CD4-positive, alpha-beta memory T cell (primary cell): ENCODE measurements at places on chromosomes 4 and X. TPM values are rescaled to one million over a fixed set of nuclear protein-coding genes. Genes with fewer than 3 reads are reported as not detected.

GRCh38 chrX:140360924-140361323 lies 143.9 kb downstream of the SOX3 start:
- DNase-seq = no peak
- no peak overlapping the region for H3K4me3 ChIP-seq
- no peaks in the 10 kb centered on the region for H3K36me3 ChIP-seq

- peaks cover 12% of the 10 kb centered on the region for H3K36me3 ChIP-seq
- H3K4me1 ChIP-seq = peaks cover 28% of the 10 kb centered on the region
- DNase-seq = no peak
- no peaks in the 10 kb centered on the region for H3K27me3 ChIP-seq
- no peak overlapping the region for H3K4me3 ChIP-seq
Measured at GRCh38 chr4:675980-676870, 1.9 kb downstream of the MYL5 start.

GRCh38 chrX:97366237-97366636 lies 482.5 kb downstream of the RPA4 start:
- no peak overlapping the region for H3K27ac ChIP-seq
- H3K36me3 ChIP-seq = no peaks in the 10 kb centered on the region
- H3K4me1 ChIP-seq = no peaks in the 10 kb centered on the region

- H3K4me1 ChIP-seq = no peaks in the 10 kb centered on the region
- no peak overlapping the region for H3K27ac ChIP-seq
- H3K27me3 ChIP-seq = no peaks in the 10 kb centered on the region
- H3K36me3 ChIP-seq = no peaks in the 10 kb centered on the region
- no peak for DNase-seq
- no peak overlapping the region for H3K4me3 ChIP-seq
Measured at GRCh38 chr4:78565971-78566372, 14.4 kb downstream of the ANXA3 start.

DNA sequence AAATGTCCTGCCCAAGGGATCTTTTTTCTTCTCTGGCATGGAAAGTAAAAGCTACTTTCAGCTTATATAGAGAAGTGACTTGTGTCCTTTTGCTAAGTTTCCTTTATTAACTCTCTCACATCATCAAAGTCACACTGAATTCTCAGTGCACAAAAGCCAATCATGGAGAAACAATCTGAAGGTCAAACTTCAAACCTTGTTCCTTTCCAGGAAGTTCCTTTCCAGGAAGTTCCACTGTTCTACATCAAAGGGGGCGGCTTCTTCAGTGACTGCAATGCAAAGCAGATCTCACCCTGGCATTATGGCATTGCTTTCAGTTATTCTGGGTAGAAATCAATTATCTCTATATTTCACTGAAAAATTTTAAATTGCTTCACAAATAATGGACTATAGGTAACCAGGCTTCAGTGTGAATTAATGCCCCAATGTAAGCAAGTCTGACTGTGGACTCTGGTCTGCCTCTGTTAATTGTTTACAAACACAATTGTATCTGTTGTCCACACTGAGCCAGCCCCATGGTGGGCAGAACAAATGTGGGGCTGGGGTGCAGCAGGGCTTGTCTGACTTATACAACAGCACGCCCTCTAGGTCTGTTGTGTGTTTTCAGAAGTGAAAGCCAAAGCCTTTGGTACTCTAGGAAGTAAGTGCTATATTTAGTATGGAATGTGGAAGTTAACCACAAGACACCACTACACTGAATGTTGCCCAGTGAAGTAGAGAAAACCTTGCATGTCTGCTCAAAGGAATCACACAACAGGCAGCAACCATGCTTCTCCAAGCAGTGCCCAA lies 98.8 kb downstream of the CDS1 start:
- no peaks in the 10 kb centered on the region for H3K36me3 ChIP-seq
- no peak overlapping the region for H3K27ac ChIP-seq
- no peaks in the 10 kb centered on the region for H3K27me3 ChIP-seq
- H3K4me3 ChIP-seq = no peak overlapping the region
- no peaks in the 10 kb centered on the region for H3K4me1 ChIP-seq
- DNase-seq = no peak

- peaks cover 36% of the 10 kb centered on the region for H3K36me3 ChIP-seq
- H3K27me3 ChIP-seq = no peaks in the 10 kb centered on the region
- H3K27ac ChIP-seq = no peak overlapping the region
- no peaks in the 10 kb centered on the region for H3K4me1 ChIP-seq
- no peak for DNase-seq
Measured at GRCh38 chr4:2893772-2894171, 50.1 kb downstream of the ADD1 start.

DNA sequence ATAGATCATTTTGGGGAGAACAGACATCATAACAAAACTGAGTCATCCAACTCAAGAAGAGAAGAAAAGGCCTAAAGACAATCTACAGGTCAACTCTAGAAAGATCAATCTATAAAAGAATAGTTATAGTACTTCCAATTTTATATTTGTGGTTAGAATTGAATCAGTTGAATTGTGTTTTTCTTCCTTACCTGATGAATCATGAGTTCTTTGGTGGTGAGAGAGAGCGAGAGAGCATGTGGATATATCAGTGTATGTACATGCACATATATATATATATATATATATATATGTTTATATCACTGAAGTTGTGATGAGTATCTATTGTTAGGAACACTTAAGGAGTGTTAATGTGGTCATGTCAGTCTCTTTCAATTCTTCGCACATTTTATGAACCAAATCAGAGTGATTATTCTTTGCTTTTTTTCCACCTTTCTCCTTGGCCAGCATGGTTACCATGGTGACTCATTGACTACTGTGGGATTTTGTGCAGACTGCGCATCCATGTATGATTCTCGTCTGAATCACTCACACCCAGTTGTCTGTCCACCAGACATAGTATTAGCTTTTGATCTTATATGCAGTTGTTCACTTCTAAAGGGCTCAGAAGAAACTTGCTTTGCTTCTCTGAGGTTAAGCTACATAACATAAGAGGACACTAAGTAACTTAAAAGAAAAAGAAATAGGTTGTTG lies 90.4 kb upstream of the RAB40AL start:
- H3K27me3 ChIP-seq = no peaks in the 10 kb centered on the region
- no peaks in the 10 kb centered on the region for H3K4me1 ChIP-seq
- H3K4me3 ChIP-seq = no peak overlapping the region
- no peak for DNase-seq
- H3K27ac ChIP-seq = no peak overlapping the region

- no peaks in the 10 kb centered on the region for H3K36me3 ChIP-seq
- H3K4me3 ChIP-seq = no peak overlapping the region
- no peak overlapping the region for H3K27ac ChIP-seq
- DNase-seq = no peak
Measured at GRCh38 chr4:176077561-176077960, 11.9 kb downstream of the WDR17 start.

DNA sequence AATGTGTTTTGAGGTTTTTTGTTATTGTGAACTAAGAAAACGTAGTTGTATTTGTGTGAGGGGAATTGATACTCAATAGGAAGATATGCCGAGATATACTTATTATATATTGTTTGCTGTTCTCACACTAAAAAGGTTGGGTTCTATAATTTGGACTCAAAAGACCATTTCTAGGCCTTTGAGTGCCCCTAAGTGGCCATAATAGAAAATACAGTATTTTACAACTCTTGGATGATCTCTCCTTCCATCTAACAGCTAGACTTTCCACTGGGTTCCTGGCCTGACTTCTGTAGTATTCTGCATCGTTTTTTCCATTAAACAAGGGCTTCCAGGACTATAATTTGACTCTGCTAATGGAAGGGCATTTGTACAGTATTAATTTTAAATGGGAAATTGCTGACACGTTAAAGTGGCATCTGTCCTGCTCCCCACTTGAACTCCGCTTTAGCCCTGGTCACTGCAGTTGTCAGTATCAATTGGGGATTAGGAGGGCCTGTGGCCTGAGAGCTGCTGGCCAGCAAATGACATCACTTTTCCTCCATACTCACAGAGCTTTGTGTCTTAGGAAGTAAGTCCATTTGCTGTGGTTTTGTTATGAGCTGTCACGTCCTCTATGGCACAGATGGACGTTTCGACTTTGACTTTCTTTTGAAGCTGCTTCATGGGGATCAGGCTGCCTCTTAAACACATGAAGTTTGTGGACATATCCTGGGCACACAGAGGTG lies 176.9 kb downstream of the SLIT2 start:
- H3K4me3 ChIP-seq = no peak overlapping the region
- no peaks in the 10 kb centered on the region for H3K36me3 ChIP-seq
- H3K4me1 ChIP-seq = no peaks in the 10 kb centered on the region
- no peak for DNase-seq
- H3K27ac ChIP-seq = no peak overlapping the region
- H3K27me3 ChIP-seq = no peaks in the 10 kb centered on the region

DNA sequence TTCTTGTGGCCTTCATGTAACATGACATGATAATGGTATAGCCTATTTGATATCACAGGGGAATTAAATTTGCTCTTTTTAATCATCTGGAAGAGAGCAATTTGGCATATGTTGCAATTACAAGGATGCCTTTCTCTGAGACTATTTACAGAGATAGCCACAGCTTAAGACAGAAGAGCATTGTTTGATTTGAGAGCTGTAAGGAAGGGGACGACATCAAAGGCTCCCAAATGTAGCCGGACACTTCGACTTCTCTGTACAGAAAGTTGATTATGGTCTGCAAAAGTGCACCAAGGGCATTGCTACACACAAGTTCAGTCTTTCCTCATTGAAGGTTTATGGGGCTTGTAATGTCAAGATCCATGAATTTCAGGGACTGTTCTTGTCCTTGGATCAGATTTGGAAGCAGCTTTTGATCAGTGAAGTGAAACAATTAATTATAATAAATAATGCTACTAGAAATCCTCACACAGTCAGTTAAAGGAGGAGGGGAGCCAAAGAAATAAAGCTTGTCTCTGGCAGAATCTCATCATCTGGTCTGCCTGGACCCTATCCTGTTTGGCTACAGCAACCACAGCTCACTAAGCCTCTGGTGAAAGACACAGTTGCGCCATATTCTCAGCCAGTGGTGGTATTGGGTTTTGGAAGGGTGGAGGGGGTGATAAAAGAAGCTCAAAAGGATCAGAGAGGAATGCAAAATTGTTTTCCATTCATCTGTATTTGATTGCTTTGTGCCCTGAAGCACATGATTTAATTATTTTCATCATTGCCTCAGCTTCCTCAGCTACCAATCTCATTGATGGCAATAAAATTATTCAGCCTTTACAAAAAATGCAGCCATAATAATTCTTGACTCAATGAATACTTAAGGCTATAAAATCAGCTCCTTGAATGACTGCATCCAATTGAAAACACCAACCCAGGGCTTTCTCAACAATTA lies 654.3 kb upstream of the LCORL start:
- H3K27ac ChIP-seq = no peak overlapping the region
- no peaks in the 10 kb centered on the region for H3K4me1 ChIP-seq

DNA sequence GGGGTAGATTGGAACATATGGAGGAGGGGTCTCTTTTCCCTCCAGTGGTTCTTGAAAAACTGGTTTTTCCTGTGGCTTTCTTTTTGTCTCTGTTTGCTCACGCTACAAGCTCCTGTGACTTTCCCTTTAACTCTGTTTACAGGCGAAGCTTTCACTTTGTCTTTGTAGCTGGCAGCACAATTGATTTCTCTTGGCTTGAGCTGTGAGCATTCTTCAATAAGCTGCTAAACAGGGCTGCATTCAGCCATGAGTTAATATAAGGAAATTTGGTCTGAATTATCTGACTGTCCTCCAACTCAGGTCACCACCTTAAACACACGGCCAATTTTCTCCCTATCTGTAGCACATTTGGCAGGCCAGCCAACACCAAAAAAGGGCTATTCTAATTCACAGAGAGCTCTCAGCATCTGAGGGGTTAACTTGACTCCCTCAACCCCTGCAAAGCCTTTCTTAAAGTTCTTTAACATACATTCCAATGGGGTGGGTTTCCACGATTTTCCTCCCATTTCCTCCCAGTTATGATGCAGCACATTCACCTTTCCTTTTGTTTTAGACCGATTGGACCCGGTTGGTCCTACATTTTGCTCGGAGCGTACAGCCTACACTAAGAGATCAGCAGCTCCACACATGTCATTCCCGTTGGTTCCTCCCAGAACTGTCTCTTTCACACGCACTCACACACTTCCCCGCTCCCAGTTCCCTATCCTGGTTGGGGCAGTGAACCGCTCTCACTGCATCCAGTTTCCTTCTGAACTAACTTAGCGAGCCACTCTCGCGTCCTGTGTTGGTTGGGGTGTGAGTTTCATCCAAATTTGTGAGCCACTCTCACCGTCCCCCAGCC lies 45.4 kb downstream of the UGT2A3 start:
- no peaks in the 10 kb centered on the region for H3K4me1 ChIP-seq
- no peaks in the 10 kb centered on the region for H3K36me3 ChIP-seq
- H3K4me3 ChIP-seq = no peak overlapping the region
- no peak overlapping the region for H3K27ac ChIP-seq
- DNase-seq = no peak
- H3K27me3 ChIP-seq = no peaks in the 10 kb centered on the region

FGF13 gene
- polyA plus RNA-seq = not detected

CT45A10 gene
- polyA plus RNA-seq = not detected

TMEM128 gene
- 51.5 TPM for polyA plus RNA-seq

ALAS2 gene
- not detected for polyA plus RNA-seq

NHSL2 gene
- 27.2 TPM for polyA plus RNA-seq
